ENCODE measurements at places on chromosomes 3 and 15.

DNA sequence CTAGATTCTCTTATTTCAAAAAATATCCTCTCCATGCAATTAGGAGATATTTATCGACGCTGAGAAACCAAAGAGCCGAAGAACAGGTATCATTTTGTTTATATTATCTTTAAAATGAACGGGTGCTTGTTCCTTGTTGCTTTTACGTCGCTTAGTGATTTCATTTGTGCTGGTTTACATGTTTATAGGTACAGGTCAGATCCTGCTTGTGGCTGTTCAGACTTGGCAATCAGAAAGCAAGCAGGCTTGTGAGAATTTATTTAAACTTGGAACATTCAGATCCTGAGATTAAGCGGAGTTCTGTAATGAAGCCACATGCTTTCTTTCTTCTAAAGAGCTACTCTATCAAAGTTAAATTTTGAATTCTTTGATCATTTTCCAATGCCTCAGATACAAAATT is 43.0 kb upstream of the ATP2C1 start:
- H3K27ac ChIP-seq, result peak overlapping the region; percentile 59
- no peaks in the 10 kb centered on the region for H3K27me3 ChIP-seq
- H3K36me3 ChIP-seq, result no peaks in the 10 kb centered on the region
- no peak for DNase-seq
- H3K4me3 ChIP-seq, result peak overlapping the region; percentile 43

DNA sequence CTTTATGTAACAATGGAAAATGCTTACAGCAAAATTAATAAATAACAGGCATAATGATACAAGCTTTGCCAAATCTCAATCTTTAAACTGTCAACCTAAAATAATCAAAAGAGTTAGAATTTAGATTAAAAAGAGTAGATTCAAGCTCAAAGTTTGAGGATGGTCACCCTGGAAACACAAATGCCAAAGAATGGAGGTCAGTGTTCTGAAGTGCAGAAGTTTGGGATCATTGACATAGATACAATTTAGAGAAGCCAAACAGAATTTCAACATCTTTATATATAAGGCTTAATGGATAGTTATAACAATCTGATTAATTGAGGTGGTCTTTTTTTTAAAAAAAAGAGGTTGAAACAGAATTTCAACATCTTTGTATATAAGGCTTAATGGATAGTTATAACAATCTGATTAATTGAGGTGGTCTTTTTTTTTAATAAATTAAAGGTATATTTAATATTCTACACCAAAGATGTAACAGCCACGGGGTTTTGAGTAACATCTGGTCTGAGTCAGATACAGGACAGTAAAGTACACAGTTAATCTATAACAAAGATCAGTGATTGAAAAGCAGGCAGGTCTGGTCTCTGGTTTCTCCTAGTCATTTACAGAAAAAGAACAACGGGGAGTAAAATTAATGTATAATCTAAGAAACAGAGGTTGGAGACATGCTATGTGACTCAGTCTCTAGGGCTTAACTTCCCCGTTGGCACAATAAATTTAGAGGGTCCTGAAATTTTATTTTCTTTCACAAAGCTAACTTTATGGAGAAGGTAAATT is 490.7 kb downstream of the GBE1 start:
- no peak overlapping the region for H3K27ac ChIP-seq
- H3K4me3 ChIP-seq, result no peak overlapping the region
- no peaks in the 10 kb centered on the region for H3K27me3 ChIP-seq
- no peaks in the 10 kb centered on the region for H3K36me3 ChIP-seq

DNA sequence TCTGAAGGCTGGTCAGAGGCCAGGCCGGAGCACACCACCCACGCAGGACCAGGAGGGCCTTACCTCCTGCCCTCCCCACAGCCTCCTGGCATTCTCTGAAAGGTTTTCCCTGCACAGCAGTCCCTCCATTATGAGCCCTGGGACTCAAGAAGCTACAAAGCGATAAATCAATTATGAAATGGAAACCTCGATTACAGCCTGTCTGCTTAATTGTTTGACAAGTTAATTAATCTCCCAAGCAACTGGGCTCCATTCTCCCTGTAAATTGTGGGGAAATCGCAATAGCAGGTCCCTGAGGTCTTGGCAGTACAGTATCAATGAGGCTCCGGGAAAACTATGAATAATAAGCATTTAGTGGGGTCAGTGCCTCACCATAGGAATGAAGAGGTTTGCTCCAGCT is 683.5 kb downstream of the NTRK3 start:
- no peak overlapping the region for H3K4me3 ChIP-seq
- H3K27me3 ChIP-seq, result no peaks in the 10 kb centered on the region
- no peaks in the 10 kb centered on the region for H3K4me1 ChIP-seq
- DNase-seq, result no peak
- H3K27ac ChIP-seq, result no peak overlapping the region

- no peak for DNase-seq
- H3K4me3 ChIP-seq, result no peak overlapping the region
- H3K27me3 ChIP-seq, result no peaks in the 10 kb centered on the region
These were observed 797.3 kb downstream of the NAALADL2 start for GRCh38 chr3:175656461-175656860.

DNA sequence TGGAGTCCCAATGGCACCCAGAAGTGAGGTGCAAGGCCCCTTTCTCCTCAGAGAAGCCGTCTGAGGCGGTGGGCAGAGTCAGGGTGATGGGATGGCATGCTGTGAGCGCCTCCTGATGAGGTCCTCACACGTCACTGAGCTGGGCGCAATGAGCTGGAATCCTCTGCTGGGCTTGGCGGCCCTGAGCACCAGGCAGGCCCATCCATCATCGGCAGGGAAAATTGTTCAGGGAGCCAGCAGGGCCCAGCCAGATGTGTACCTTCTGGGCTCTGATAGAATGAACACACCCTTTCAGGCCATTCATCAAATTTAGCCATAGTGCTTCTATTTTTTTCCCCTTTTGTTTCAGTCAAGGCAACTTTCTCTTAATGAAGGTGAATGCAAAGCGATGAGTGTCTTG is 43.7 kb downstream of the FAM3D start:
- no peak for DNase-seq
- no peak overlapping the region for H3K27ac ChIP-seq
- no peaks in the 10 kb centered on the region for H3K36me3 ChIP-seq
- peaks cover 17% of the 10 kb centered on the region for H3K4me1 ChIP-seq

GRCh38 chr3:72257738-72258137 is 472.8 kb upstream of the PROK2 start:
- no peak for DNase-seq
- H3K27ac ChIP-seq, result no peak overlapping the region
- peaks cover 46% of the 10 kb centered on the region for H3K4me1 ChIP-seq
- no peaks in the 10 kb centered on the region for H3K36me3 ChIP-seq

GRCh38 chr3:128482666-128483656 is 10.0 kb downstream of the GATA2 start:
- no peaks in the 10 kb centered on the region for H3K36me3 ChIP-seq
- peaks cover 3% of the 10 kb centered on the region for H3K27me3 ChIP-seq
- no peak for DNase-seq
- H3K4me3 ChIP-seq, result no peak overlapping the region
- no peak overlapping the region for H3K27ac ChIP-seq

DNA sequence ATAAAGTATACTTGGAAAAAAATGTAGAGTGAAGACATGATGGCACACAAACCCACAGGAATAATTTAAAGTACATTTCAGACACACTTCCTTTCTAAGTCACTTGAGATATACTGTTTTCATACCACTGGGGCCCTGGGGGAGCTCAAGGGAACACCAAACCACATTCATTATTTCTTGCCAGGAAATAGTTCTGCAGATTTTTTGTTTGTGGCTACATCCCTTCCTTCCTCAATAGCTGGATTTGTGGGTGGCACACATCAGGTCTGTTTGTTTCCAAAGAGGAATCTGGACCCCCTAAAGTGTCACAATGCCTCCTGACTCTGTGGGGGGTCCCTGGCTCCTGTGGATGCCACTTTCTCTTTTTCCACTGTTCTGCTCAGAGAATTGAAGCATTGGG is 153.5 kb upstream of the COL8A1 start:
- peaks cover 19% of the 10 kb centered on the region for H3K4me1 ChIP-seq
- no peaks in the 10 kb centered on the region for H3K27me3 ChIP-seq
- no peak overlapping the region for H3K4me3 ChIP-seq
- no peaks in the 10 kb centered on the region for H3K36me3 ChIP-seq

DNA sequence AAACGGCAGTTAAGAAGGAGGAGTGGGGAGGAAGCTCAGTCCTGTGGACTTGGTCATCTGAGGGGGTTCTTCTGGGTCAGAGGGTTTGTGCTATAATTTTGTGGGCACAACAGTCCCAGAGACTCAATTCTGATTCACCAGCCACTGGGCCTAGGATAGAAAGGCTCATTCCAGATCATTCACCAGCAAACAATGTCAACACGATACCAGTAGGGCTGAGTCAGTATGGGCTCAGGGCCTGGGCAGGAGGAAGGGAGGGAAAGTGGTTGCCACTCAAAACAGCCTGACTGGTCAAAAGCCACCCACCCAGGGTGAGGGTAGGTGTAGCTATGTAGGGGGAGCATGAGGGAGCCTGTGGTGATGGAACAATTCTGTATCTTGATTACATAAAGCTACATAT is 86.9 kb upstream of the MEX3B start:
- H3K27me3 ChIP-seq, result no peaks in the 10 kb centered on the region
- H3K27ac ChIP-seq, result no peak overlapping the region
- H3K4me3 ChIP-seq, result no peak overlapping the region
- H3K36me3 ChIP-seq, result peaks cover 7% of the 10 kb centered on the region
- H3K4me1 ChIP-seq, result no peaks in the 10 kb centered on the region

DNA sequence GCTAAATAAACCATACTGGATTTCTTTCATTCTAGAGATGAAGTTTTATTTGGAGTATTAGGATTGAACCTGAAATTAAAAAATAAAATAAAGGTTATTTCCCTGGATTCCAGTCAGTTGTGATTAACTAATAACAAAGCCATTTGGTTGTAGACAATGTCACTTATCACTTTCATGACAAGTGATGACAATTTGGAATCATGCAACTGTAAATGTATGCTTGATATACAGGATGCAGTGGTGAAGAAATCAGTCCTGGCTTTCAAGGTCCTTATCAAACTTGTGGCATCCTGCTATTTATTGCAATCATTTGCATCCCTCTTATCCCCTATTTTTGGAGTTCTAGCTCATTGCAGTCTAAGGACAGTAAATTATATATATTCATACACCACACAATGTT is 425.2 kb downstream of the CHL1 start:
- no peaks in the 10 kb centered on the region for H3K27me3 ChIP-seq
- no peaks in the 10 kb centered on the region for H3K36me3 ChIP-seq
- H3K27ac ChIP-seq, result no peak overlapping the region

GRCh38 chr3:189188466-189188865 is 16.7 kb downstream of the TPRG1 start:
- no peaks in the 10 kb centered on the region for H3K27me3 ChIP-seq
- no peak for DNase-seq
- H3K36me3 ChIP-seq, result no peaks in the 10 kb centered on the region
- H3K4me1 ChIP-seq, result peaks cover 4% of the 10 kb centered on the region

DNA sequence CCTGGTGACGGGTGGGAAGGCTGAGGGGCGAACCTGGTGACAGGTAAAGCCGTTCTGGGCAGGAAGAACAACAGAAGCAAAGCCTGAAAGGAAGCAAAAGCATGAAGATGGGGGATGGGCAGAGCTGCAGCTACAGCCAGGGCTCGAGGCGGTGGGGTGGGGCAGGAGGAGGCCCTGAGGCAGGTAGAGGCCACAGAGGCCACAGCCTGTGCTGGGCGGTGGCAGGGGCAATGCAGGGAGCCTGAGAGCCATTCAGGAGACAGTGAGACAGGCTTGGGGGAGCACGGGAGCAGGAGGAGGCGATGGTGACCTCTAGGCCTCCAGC is 8.2 kb downstream of the PCSK6 start:
- no peak for DNase-seq
- no peak overlapping the region for H3K4me3 ChIP-seq

DNA sequence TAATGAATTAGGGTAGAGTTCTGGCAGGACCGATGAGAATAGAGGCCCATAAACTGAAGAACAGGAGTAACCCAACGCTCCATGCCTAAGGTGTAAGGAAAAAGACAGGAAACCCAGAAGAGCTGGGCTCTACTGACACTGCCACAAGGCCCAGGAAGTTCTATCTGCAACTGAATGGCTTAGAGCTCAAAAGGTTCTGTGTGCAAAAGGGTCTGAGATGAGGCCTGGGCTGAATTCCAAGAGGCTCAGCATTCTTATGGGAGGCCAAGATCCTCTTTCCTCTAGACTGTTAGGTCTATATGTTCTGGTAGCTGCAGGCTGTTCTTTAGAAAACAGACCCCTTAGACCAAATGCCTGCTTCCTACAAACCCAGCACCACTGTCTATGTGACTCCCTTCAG is 30.5 kb upstream of the PRSS50 start:
- H3K4me1 ChIP-seq, result no peaks in the 10 kb centered on the region
- peaks cover under 1% of the 10 kb centered on the region for H3K27me3 ChIP-seq
- no peak overlapping the region for H3K4me3 ChIP-seq
- no peaks in the 10 kb centered on the region for H3K36me3 ChIP-seq
- no peak overlapping the region for H3K27ac ChIP-seq
- no peak for DNase-seq

GRCh38 chr15:58918239-58918638 is 15.2 kb downstream of the SLTM start:
- H3K4me1 ChIP-seq, result no peaks in the 10 kb centered on the region
- H3K27ac ChIP-seq, result no peak overlapping the region
- no peak for DNase-seq
- no peak overlapping the region for H3K4me3 ChIP-seq

DNA sequence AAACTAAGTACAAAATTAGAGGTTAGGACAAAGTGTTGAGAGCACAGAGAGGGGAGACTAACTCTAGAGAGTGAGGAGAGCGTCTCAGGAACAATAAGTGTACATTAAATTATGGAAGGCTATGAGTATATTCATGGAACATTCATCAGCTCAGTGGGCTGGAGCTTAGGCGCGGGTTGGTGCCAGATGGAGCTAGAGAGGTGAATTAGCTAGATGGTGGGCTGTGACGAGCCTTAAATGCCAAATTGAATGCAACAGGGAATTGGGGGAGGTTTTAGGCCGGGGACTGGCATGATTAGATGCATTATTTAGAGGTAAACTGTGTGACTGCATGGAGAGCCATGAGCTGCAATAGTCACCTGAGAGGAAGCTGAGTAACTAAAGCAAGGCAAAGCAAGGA is 97.1 kb downstream of the TMEM108 start:
- no peak overlapping the region for H3K27ac ChIP-seq
- no peak overlapping the region for H3K4me3 ChIP-seq
- H3K4me1 ChIP-seq, result no peaks in the 10 kb centered on the region
- no peaks in the 10 kb centered on the region for H3K27me3 ChIP-seq
